ENCODE measurements at places on chromosomes 5 and 9.

- DNase-seq = peak; percentile 1
These were observed 72.5 kb downstream of the AP3B1 start for GRCh38 chr5:78221964-78222451.

- no peak for DNase-seq
These were observed 499.3 kb upstream of the ADAMTS16 start for GRCh38 chr5:4640795-4641194.

DNA sequence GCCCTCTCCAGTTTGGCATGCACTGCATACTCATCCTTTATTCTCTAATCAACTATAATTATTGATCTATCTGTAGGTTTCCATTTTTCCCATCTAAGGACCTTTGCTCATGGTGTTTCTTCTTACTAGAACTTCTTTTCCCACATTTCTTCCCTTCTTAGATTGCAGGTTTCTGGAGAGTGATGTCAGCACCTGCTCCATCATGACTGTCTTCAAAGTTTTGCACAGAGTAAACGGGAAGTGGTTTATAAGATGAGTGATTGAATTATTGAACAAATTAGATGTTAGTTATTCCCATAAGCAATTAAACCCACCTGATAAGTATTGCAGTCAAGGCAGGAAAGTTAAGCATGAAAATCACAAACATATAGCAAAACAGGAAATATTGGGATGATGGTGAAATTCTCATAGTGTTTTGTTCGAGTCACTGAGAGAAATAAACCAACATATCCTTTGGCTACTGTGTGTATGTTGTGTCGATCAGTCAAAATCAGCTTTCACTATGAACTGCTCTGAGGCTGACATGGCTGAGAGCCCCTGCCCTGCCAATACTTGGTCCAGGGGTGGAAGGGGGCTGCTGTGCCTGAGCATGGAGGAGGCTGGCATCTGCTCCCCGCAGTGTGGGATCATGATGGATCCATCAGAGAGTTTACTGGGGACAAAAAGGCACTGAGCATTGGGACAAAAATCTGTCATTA, 45.5 kb upstream of the S1PR3 start:
- DNase-seq = no peak

DNA sequence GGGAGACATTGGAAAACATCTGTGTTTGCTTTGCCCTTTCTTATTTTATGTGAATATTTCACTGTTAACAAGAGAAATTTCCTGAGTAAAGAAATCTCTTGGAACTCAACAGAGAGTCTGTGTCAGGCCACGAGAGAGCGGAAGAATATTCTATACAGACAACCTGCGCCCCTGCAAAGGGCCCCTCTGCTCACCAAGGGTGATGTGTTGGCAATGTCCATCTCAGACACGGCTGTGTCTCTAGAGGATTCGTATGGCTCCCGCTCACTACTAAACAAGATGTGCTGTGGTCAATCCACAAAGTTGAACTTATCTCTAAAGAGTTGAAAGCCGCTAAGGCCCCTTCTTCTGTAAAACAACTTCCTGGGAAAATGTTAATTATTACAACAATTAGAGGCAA, 241.0 kb upstream of the IRX1 start:
- no peak for DNase-seq
